ENCODE measurements at places on chromosomes 16 and 17. TPM values are rescaled to one million over a fixed set of nuclear protein-coding genes. Genes with fewer than 3 reads are reported as not detected.

DNA sequence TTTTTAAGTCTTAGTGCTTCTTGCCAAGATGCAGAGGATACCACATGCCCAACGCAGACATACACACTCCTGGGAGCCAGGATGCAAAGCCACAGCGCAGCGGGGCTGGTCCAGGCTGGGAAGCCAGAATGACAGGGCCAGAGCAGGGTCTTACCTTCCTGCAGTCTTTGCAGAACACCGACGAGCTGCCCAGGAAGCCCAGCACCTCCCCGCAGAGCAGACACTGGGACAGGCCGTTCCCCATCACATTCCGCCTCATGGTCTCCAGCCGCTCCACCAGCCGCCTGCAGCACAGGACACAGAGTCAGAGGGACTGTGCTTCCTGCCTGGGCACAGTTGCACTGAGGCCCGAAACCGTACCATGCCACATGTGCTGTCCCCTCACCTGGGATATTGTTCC, 33.3 kb downstream of the RPH3AL start:
- H3K4me3 ChIP-seq, result no peak overlapping the region
- DNase-seq, result no peak
- no peaks in the 10 kb centered on the region for H3K4me1 ChIP-seq
- peaks cover 2% of the 10 kb centered on the region for H3K27me3 ChIP-seq

DNA sequence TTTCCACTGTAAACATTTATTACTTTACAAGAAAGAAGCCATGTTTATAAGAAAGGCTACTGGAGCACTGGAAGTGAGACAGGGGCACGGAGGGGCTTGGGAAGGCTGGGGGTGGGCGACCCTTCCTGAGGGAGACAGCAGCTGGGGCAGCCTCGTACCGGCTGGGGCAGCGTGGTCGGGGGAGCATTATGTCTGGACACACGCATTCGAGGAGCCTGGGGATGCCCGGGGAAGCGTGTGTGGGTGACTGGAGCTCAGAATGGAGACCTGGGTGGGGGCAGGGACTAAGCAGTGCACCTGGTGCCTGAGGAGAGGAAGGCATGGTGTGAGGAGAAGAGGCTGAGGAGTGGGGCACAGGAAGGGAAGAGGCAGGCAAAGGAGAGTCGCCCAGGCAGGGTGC, 64.5 kb downstream of the SRCIN1 start:
- H3K4me1 ChIP-seq, result no peaks in the 10 kb centered on the region
- no peak overlapping the region for H3K4me3 ChIP-seq
- peaks cover 2% of the 10 kb centered on the region for H3K27me3 ChIP-seq
- H3K36me3 ChIP-seq, result no peaks in the 10 kb centered on the region
- no peak overlapping the region for H3K27ac ChIP-seq
- no peak for DNase-seq

- DNase-seq, result peak; percentile 11
- H3K4me1 ChIP-seq, result peaks cover 34% of the 10 kb centered on the region
- H3K27ac ChIP-seq, result no peak overlapping the region
- H3K36me3 ChIP-seq, result peaks cover 3% of the 10 kb centered on the region
Measured at GRCh38 chr16:54931120-54932014, 702 bp downstream of the IRX5 start.

DNA sequence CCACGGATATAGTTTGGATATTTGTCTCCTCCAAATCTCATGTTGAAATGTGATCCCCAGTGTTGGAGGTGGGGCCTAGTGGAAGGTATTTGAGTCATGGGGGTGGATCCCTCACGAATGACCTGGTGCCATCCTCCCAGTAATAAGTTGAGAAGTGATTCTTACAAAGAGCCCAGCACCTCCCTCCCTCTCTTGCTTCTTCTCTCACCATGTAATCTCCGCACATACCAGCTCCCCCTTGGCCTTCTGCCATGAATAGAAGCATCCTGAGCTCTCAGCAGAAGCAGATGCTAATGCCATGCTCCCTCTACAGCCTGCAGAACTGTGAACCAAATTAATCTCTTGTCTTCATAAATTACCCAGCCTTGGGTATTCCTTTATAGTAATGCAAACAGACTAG, 41.9 kb upstream of the RBBP6 start:
- H3K4me1 ChIP-seq, result no peaks in the 10 kb centered on the region
- H3K27me3 ChIP-seq, result peaks cover 5% of the 10 kb centered on the region
- H3K36me3 ChIP-seq, result no peaks in the 10 kb centered on the region
- H3K4me3 ChIP-seq, result no peak overlapping the region
- no peak for DNase-seq

TEKT1 gene
- polyA plus RNA-seq, result not detected

DNA sequence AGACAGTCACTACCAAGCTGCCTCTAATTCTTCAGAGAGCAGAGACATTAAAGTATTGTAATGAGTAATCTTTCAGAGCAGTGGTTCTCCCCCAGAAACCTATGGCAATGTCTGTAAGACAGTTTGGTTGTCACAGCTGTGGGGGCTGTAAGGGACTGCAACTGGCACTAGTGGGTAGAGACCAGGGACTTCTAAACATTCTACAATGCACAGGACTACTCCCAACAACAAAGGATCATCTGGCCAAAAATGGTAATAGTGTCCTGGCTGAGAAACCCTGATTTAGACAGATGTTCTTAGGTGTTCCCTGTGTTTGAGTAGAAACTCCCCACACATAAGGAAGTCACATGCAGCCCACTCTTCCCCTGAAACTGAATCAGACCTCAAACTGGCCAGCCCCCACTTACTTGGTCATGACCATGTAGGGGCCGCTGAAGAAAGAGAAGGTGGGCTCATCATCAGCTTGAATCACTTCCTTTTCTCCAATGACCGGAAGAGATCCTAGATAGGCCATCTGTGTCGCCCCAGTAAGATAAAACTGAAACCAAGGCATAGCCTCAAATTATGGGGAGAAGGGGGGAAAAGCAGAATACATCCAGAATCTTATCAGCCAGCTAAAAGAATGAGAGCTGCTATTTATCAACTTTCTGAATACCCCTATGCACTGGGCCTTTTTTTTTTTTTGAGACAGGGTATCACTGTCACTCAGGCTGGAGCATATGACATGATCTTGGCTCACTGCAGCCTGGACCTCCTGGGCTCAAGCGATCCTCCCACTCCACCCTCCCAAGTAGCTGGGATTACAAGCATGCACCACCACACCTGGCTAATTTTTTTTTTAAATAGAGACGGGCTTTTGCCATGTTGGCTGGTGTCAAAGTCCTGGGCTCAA, 75.8 kb downstream of the TEX14 start:
- H3K4me1 ChIP-seq, result no peaks in the 10 kb centered on the region
- H3K4me3 ChIP-seq, result no peak overlapping the region
- peaks cover 2% of the 10 kb centered on the region for H3K27me3 ChIP-seq
- H3K36me3 ChIP-seq, result no peaks in the 10 kb centered on the region
- DNase-seq, result no peak

DNA sequence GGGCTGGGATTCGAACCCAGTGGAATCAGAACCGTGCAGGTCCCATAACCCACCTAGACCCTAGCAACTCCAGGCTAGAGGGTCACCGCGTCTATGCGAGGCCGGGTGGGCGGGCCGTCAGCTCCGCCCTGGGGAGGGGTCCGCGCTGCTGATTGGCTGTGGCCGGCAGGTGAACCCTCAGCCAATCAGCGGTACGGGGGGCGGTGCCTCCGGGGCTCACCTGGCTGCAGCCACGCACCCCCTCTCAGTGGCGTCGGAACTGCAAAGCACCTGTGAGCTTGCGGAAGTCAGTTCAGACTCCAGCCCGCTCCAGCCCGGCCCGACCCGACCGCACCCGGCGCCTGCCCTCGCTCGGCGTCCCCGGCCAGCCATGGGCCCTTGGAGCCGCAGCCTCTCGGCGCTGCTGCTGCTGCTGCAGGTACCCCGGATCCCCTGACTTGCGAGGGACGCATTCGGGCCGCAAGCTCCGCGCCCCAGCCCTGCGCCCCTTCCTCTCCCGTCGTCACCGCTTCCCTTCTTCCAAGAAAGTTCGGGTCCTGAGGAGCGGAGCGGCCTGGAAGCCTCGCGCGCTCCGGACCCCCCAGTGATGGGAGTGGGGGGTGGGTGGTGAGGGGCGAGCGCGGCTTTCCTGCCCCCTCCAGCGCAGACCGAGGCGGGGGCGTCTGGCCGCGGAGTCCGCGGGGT, at the start of gene CDH1:
Gene CDH1 (plus strand): TSS at position 247 of the 684 bp plus-strand sequence. CDS start 124 bp downstream, at position 371.
- peaks cover 18% of the 10 kb centered on the region for H3K27me3 ChIP-seq
- peak; percentile 3 for DNase-seq
- no peaks in the 10 kb centered on the region for H3K36me3 ChIP-seq
- peaks cover 7% of the 10 kb centered on the region for H3K4me1 ChIP-seq
